ENCODE measurements at places on chromosomes 2 and 18. TPM values are rescaled to one million over a fixed set of nuclear protein-coding genes. Genes with fewer than 3 reads are reported as not detected.

FAM117B gene
- polyA plus RNA-seq, result 15.0 TPM

SP5 gene
- 5.9 TPM for polyA plus RNA-seq

MRPL33 gene
- polyA plus RNA-seq, result 118 TPM

MEP1B gene
- 102 TPM for polyA plus RNA-seq

CYP27C1 gene
- polyA plus RNA-seq, result 0.24 TPM

TMEFF2 gene
- polyA plus RNA-seq, result not detected

GREB1L gene
- polyA plus RNA-seq, result under 0.01 TPM

ADCYAP1 gene
- not detected for polyA plus RNA-seq

TNFRSF11A gene
- 15.0 TPM for polyA plus RNA-seq

PDE1A gene
- polyA plus RNA-seq, result 3.6 TPM

BOLL gene
- polyA plus RNA-seq, result not detected

TEX44 gene
- polyA plus RNA-seq, result not detected

TFPI gene
- polyA plus RNA-seq, result 41.9 TPM

DNA sequence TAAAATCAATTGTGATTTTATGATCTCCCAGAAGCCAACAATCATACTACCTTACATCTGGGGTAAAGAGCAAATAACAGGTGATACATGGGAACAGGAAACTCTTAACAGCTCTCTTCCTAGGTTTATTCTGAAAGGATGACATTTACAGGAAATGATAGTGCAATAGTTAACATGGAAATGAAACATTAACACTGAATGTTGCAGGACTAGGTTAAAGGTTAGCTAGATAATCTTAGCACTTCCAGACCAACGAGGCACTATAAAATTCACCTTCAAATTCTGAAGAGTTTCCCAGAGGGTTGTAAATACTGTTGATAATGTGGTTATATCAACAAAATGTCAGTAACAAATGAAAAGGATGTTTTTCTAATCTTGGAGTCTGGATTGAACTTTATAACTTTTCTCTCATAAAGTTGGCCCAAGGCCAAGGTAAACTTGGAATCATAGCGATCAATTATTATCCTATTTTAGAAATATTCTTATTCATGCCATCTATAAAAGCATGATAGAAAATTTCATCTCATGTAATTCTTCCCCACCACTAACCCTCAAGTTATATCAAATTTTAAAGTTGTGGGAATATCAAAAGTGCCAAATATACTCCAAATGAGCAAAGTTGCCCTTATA lies 32.9 kb upstream of the GCG start:
- DNase-seq, result peak; percentile 89

DNA sequence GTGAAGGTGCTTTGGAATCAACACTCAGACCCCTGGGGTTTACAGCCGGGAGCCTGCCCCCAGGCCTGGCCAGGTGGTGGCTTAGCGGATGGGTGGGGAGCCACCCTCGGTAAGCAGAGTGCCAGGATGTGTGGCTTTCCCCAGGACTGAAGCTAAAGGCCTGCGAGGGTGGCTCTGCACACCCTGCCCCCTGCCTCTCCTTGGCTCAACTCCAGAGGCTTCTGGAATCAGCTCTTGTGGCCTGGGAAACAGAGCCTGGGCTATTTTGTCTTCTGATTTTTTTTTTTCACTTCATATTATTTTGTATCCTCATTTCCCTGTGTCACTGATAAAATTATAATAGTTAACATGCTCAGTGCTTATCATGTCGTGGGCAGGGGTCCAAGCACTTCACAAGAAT lies 79.8 kb downstream of the RHOB start:
- DNase-seq, result no peak

- no peak for DNase-seq
These were observed 1257.4 kb upstream of the ZEB2 start for GRCh38 chr2:145777297-145777696.

GRCh38 chr2:205054789-205055188 lies 509.5 kb downstream of the PARD3B start:
- no peak for DNase-seq

GRCh38 chr2:62505109-62505749 lies 766 bp downstream of the TMEM17 start:
- no peak for DNase-seq

- DNase-seq, result peak; percentile 62
These were observed 100.3 kb upstream of the NEUROD1 start for GRCh38 chr2:181780657-181781056.

- no peak for DNase-seq
These were observed 16.2 kb downstream of the SS18 start for GRCh38 chr18:26074246-26074645.

GRCh38 chr2:233247744-233248143 lies 3.7 kb upstream of the ATG16L1 start:
- no peak for DNase-seq

DNA sequence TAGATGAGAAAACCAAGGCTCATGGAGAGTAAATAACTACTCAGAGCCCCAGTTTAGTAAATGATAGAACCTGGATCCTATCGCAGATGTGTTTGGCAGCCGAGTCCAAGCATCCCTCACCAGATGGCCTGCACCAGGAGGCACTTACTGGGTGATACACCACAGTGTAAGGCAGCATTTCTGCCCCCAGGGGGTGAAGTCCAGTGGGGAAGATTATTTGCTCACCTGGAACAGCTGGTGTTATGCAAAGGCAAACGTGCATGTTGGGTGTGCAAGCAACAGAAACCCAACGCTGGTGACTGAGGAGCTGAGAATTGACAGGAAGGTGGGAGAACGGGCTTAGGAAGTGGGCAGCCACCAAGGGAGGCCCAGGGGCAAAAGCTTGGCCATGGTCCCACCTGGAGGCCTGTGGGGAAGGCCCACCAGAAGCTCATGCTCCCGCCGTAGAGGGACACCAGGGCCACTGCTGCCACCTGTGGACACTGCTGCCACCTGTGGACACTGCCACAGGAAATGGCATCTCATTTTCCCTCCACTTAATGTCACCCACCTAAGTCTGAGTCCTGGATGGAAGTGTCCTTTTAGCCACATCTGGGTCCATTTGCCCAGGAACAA lies 100.6 kb downstream of the TFCP2L1 start:
- DNase-seq, result no peak

DNA sequence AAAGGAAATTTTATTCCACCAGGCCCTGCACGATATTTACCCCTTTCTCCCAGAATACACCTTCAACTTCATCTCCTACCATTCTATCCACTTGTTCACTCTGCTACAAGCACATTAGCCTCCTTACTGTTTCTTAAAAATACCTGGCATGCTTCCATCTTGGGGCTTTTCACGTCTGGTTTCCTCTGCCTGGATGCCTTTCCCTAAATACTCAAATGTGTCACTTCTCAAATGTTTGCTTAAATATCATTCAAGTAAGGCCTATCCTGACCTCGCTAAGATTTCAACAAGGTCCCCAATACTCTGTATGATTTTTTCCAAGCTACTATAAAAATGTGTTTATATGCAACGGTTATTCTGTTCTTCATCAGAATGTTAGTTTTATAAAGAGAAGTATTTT lies 433.0 kb upstream of the CHAC2 start:
- no peak for DNase-seq

DNA sequence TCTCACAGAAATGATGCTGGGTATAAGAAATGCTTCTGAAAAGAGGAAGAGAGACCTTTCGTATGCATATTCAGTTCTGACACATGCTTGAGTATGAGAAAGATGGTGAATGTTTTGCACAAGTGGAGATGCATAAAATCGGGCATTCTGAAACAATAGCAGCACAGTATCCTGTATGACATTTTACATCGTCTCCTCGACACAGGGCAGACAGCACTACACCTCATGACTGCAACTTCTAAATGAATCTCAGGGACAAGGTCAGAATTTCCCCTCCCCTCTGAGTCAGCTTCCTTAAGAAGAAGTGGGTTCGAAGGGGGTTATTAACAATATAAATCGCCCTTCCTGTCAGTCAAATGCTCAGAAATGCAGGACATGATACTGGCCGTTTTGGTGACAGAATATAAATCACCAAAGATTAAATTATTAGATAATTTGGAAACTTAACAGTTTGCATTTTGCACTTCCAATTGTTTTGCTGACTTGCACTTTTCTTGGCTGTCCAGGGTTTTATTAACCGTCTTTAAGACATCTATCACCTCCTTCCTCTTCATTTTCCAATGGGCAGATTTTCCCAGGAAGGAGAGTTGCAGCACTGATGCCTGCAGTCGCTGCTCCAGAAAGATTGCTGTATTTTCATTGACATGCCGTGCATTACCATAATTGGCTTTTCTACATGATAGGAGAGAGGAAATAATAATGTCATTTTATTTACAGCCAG lies 57.2 kb downstream of the TSHZ1 start:
- DNase-seq, result no peak

DNA sequence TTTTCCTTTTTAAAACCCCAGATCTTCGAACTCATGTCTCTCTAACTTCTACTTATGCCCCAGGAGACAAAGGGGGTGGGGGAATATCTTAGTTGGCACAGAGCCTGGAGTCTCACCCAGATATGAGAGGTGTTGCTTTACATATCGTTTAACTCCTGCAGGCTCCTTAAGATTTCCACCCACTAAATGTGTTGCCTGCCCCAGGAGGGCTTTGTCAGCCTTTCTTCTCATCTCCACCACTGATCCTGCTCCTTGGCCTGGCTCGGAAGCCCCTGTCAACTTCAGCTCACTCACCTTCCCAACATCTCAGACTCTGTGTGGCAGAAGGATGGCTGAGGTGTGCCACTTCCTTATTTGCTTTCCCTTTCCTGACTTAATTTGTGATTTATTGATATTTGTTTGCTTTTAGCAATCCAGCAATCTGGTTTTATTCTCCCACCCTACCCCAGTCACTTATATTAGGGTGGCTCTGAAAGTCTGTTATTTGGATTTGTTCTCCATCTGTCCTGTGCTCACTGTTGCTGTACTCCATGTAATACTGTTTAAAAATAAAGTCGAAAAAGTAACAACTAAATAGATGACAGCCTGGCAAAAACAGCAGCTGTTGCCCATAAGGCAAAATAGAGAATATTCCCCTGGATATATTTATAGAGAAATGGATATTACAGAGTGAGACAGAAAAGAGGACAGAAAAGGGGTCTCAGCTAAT lies 200.6 kb downstream of the ZBTB7C start:
- DNase-seq, result no peak

DNA sequence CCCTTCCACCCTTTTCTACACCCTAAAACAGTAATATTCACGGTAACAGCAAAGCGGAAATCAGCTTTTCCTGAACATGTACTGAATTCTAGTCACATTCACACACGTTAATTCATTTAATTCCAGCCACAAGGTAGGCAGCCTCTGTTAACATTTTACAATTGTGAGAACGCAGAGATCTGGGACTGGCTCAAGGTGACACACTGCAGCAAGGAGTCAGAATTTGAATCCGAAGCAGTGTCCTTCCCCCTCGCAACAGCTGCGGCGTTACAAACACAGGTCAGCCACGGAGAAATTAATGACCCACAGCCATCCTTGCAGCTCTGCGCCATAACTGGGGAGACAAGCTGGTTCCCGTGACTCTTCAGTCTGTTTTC lies 818 bp upstream of the SLC20A1 start:
- DNase-seq, result no peak

DNA sequence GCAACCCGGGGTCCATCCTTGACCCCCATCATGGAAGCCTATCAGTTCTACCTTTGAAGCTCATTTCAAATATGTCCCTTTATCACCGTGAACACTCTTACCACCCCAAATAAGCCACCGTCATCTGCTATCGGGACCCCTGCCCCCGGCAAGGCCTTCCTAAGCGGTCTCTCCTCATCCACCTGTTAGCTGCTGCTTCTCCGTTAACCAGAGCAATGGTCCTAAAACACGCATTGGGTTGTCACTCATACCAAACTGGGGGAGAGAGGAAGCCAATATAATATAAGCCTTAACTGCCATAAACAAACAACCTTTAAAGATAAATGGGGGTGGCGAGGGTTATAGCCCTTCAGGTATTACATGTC lies 680 bp downstream of the ASNSD1 start:
- peak; percentile 31 for DNase-seq

DNA sequence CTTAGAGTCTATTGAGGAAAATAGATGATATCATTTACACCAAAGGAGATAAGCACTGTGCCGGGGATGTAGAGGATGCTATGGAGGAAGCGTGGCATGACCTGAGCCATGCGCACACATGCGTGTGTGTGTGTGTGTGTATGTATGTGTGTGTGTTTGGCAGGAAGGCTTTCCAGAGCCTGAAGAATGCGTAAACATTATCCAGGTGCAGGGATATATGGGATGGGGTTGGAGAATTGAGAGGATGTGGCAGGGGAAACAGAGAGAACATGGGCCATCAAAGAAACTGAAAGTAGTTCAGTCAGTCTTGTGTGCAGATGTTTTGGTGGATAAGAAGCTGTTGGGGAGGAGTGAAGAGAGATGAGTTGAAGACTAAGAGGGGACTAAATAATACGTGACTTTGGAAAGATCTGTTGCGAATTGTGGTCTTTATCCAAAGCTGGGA lies 9.3 kb upstream of the STAT1 start:
- DNase-seq, result peak; percentile 20

DNA sequence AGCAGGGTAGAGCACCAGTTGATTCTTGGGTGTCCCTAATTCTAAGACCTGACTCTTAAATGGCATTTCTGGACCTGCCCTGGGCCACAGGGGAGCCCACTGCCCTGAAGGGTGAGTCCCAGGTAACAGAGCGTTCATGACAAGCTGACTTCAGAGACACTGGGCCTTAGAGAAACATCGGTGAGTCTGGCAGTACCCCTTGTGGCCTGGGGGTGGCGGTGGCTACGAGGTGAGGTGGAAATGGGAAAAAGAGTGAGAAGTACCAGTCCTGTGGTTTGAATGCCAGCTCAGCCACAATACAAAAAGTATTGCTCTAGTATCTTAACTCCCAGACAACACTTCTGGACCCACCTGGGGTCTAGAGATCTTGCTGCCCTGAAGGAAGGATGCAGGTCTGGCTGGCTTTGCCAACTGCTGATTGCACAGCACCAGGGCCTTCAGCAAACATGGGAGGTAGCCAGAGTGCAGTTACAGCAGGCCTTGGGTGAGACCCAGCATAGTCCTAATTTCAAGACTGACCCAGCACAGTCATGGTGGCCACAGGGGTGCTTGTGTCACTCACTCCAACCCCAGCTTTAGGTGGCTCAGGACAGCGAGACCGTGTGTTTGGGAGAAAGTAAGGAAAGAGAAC lies 44.5 kb downstream of the USP34 start:
- DNase-seq, result peak; percentile 76

- DNase-seq, result no peak
These were observed 324.9 kb downstream of the LPIN1 start for GRCh38 chr2:12071318-12071717.

GRCh38 chr18:55582325-55582724 lies 5.7 kb downstream of the TCF4 start:
- DNase-seq, result no peak

GRCh38 chr2:159148901-159149300 lies 137.6 kb downstream of the WDSUB1 start:
- DNase-seq, result no peak

DNA sequence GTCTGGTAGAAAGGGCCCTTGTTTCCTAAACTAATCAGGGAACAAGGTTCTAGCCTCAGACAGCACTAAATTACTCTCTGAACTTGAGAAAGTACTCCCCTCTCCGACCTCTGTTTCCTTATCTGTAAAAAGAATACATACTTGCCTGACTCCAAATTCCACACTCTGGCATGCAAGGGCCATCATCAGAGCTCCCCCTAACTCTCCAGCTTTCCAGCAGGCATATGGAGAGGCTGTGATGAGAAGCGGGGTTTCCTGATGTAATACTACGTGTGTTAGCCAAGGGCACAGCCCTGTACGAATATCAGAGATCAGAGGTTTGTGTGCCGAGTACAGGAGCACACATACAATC lies 1.8 kb upstream of the EVA1A start:
- DNase-seq, result peak; percentile 35
